CD4-positive, alpha-beta T cell treated with Interleukin-6 at 100 ng/mL for 8 hours (primary cell): ENCODE measurements at places on chromosomes 5 and 9.

DNA sequence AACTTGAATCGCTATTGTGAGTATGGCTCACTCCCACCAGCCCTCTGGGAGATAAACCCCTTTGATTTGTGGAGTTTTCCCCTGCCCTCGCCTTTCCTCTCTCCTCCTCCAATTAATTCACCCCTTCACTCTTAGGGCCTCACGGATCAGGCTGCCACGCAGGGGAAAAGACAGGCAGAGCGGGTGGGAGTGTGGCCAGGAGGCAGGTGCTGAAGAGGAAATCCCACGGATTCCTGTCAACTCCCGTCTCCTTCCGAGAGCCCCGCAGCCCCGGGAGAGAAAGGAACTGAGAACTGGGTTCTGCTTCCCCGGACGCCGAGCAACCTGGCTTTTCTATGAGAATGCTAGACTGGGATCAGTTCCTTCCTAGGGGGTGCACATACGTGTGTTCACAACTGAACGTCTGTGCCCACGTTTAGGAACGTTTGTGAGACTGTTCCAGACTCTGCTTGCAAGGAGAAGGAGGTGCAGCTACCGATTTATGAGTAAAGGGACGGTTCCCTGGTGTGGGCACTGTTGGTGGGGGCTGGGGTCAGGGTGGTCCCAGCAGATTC is 314.5 kb upstream of the TLE4 start:
- DNase-seq, result no peak

DNA sequence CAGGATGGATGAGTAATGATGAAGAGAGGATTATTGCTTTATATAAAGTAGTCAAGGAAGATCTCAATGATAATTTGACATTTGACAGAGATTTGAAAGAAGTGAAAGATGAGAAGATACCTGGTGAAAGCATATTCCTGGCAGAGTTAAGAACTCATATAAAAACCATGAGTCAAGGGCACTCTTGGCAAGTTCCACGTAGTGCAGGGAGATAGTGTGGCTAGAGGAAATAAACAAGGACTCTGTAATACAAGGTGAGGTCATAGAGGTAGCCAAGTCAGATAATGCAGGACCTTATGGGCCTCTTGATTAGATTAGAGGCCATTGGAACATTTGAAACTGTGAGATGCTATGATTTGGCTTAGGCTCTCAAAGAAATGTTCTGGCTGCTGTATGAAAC is 72.3 kb downstream of the HCN1 start:
- DNase-seq, result no peak

- no peak for DNase-seq
Observed at GRCh38 chr9:105248691-105249090, 4.2 kb downstream of the SLC44A1 start.

DNA sequence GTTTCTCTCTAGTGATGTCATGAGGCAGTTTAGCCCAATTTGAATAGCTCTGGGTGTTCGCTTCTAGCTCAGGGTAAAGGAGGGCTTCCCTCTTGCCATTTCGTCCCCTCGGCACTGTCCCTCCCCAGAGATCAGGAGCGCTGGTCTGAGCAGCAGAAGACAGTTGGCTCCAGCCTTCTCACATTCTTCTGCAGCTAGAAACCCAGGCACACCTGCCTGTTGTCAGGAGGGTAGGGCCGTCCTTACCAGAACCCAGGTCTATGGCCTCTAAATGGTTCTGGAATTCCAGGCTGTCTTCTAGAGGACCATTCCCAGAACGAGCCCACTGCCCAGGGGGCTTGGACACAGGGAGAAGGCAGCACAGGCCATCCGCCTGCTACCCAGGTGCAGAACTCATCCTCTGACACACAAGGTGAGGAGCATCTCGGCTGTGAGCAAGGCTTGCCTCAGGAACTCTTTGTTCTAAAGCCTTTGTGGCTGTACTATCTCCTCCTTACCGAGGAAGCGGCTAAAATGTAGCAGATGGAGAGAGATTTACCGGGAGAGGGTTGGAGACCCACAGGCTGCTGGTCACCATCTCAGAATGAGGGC is 255.6 kb upstream of the IRX2 start:
- no peak for DNase-seq

DNA sequence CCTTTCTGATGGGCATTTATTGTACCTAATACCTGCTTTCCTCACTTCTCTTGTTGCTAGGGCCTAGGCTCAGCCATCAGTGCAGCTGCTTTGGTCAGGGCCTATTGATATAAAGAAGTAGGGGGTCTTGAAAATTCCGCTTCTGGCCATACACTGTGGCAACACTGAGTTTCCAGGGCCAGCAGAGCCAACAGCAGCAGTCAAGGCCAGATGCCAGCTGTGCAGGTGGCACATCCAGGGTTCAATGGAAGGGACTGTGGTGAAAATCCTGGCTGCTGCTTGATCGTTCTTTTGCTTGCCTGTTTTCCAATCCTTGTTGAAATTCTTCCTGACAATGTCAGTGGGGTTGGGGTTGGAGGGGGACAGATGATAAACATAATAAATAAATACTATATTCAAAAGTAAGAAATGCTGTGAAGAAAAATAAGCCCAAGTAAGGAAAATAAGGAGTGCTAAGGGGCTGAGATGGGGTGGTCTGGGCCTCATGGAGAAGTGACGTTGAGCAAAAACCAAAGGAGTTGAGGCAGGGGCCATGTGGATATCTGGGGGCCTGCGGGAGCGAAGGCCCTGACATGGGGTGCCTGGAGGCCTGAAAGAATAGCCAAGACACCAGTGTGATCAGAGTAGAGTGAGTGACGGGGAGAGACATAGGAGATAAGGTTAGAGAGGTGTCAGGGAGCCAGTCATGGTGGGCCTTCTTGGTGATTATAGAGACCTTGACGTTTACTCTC is 91.0 kb upstream of the ALDH1B1 start:
- no peak for DNase-seq

- no peak for DNase-seq
Observed at GRCh38 chr5:16568875-16569580, 47.8 kb downstream of the RETREG1 start.

GRCh38 chr9:113948891-113949570 is 72.9 kb downstream of the ZNF618 start:
- no peak for DNase-seq

DNA sequence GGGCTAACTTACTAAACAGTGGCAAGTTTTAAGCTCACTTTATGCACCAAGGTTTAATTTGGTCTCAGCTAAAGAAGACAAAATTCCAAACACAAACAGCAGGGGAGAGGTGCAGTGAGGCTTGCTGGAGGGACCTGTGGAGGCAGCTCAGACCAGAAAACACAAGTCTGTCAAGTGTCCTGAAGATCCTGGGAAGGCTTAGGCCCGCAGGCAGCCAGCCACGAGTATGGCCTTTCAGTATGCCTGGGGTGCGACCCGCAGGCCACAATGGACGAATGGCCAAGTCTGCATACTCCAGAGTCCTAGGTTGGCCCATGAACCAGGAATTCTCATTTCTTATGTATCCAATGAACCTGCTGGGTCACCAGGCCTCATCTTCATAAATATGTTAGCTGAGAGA is 9.3 kb downstream of the CCNI2 start:
- DNase-seq, result no peak

GRCh38 chr9:113886933-113887332 is 10.8 kb downstream of the ZNF618 start:
- DNase-seq, result no peak

- DNase-seq, result no peak
Observed at GRCh38 chr5:113218200-113218599, 216.6 kb downstream of the TSSK1B start.

DNA sequence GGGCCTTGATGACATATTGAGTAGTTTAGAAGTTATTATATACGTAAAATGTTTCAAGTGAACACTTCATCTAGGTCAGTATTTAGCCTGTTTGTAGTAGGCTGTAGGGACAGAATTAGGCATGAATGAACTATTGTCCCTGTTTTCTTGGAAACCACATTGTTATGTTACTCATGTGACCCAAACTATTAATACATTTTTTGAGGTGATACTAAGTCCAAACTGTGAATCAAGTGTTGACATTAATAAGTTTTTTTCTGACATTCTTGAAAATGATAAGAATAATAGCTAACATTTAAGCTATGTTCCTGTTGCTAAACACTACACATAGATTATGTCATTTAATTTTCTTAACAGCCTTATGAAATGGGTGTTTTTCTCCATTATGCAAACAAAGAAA is 1642.7 kb upstream of the WWC1 start:
- no peak for DNase-seq

GRCh38 chr5:98604721-98605425 is 168.6 kb upstream of the RGMB start:
- no peak for DNase-seq

DNA sequence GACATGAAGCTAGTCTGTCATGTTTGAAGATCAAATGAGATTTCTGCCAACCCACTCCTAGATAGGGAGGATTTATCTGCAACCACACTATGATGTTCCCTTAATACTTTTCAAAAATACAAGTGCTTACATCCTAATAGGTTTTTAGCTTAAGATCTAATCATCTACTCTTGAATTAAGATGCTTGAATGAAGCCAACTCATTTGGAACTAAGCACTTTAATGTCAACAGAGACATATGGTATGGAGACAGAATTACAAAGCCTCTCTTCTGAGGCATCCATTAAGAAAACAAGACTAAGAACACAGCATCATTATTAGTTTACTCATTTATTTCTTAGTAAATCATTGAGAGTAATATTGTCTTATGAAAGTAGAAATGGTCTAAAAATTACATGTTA is 139.3 kb upstream of the NFIB start:
- DNase-seq, result no peak

GRCh38 chr5:79612667-79613198 is 492 bp downstream of the TENT2 start:
- no peak for DNase-seq

DNA sequence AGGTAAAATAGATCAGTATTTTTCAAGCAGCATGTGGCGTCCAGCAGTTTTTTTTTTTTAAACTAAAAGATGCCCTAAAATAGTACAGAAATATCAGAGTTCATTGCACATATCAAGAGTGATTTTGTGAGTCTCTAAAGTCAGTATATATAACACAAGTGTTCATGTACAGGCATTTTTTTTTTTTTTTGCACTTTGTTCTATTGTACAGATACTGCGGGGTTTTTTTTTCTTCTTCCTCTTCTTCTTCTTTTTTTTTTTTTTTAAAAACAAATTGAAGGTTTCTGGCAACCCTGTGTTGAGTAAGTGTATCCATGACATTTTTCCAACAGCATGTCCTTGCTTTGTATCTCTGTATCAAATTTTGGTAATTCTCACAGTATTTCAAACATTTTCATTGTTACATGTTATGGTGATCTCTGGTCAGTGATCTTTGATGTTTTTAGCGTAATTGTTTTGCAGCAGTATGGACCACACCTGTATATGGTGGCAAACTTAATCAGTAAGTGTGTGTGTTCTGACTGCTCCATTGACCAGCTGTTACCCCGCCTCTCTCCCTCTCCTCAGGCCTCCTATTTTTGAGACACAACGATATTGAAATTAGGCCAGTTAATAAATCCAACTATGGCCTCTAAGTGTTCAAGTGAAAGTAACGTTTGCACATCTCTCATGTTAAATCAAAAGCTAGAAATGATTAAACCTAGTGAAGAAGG is 76.8 kb downstream of the TRIO start:
- no peak for DNase-seq

- no peak for DNase-seq
Observed at GRCh38 chr9:99020786-99021436, 77.2 kb downstream of the COL15A1 start.

DNA sequence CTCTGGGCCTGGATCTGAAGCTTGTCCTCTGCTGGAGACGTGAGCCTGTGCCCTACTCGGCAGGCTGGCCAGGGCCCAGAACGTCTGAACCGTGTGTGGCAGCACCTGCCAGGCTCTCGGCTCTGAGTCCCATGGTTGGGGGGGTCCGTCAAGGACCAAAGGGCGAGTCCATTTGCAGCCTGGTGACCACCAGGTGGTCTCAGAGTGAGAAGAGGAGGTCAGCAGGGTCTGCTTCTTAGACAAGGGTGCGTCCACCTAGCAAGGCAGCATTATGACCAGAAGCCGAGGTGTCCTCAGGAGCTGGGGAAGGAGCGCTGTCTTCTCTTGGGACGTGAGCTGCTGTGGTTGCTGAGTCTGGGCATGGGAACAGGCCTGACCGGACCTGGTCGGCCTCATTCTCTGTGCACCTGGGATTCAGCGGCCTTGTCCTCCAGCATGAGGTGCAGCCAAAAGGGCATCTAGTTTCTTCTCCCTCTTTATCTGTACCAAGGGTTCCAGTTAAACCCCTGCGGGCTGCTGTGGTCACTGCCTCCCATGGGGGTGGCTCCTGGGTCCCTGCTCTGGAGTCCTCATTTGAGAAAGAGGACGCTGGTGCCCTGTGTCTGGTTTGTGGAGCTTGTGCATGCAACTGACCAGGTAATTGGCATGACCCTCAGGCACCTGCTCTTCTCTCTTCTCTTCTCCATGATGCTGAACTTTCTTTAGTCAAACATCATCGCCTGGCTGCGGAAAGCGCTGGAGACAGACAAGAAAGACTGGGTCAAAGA is 14.4 kb downstream of the EXOC3 start:
- DNase-seq, result no peak

DNA sequence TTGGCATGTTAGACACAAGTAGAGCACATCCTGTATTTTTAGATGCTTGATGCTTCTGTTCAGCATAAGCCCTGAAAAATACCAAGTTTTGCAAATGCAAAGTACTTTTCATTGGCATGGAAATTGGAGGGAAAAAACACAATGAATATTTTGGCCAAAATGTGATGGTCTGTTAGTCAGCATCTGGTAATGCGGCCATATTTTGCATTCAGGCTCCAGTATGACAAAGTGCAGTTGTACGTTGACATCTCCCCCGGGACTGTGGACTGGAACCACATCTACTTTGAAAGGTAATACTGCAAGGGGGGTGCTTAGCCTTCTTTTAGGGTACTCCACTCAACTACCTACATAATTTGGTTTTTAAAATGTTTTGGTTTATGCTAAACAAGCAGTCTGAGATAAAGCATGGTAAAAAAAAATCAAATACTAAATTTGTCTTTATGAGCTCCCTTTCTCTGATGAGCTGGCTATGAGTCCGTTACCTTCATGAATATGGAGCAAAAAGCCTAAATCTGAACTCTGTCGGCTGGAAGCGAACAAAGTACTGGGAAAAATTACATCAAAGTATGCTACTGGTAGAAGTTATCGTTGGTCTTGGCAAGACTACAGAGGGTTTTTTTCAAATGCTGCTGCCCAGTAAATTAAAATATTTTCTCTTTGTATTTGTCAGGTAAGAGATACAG is 297.0 kb downstream of the ARHGEF28 start:
- DNase-seq, result no peak

DNA sequence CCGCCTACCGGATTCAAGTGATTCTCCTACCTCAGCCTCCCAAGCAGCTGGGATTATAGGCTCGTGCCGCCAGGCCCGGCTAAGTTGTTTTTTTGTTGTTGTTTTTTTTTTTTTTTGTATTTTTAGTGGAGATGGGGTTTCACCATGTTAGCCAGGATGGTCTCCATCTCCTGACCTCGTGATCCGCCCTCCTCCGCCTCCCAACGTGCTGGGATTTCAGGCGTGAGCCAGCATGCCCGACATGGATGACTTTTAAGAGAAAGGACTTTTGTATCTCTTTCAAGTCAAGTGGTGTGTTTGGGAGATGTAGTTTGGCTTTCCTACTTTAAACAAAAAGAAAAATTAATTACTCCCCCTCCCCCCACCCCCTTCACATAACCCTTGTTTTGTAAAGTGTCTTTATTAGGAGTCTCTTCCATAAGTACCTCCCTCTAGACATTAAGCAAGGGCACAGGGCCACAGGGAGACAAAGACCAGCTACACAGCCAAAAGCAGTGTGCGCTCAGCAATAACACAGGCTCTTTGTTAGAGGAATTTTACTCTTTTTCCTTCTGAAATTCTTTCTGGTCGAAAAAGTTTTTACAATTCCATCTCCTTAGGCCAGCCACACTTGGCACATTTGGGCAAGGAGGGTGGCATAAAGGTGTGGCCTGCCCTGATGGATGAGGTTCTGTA is 31.2 kb downstream of the JAKMIP2 start:
- DNase-seq, result no peak
